ENCODE measurements at places on chromosomes 7 and 10. TPM values are rescaled to one million over a fixed set of nuclear protein-coding genes. Genes with fewer than 3 reads are reported as not detected.

GBX1 gene
- not detected for total RNA-seq

IKZF5 gene
- total RNA-seq = 5.3 TPM

ERV3-1 gene
- 2.8 TPM for total RNA-seq

WDFY4 gene
- not detected for total RNA-seq

HDAC9 gene
- total RNA-seq = 0.25 TPM

GSAP gene
- total RNA-seq = 2.7 TPM

NUTM2E gene
- total RNA-seq = 0.31 TPM

Data from A549 treated with Mapracorat at 1 μM for 4 hours (cell line).